ENCODE measurements at places on chromosomes 6 and 20.

- DNase-seq, result no peak
Measured at GRCh38 chr6:152098683-152099082, 291.2 kb downstream of the ESR1 start.

GRCh38 chr6:106785298-106785697, 155.9 kb downstream of the QRSL1 start:
- DNase-seq, result no peak

GRCh38 chr6:3825331-3825831, 23.8 kb upstream of the FAM50B start:
- peak; percentile 23 for DNase-seq

DNA sequence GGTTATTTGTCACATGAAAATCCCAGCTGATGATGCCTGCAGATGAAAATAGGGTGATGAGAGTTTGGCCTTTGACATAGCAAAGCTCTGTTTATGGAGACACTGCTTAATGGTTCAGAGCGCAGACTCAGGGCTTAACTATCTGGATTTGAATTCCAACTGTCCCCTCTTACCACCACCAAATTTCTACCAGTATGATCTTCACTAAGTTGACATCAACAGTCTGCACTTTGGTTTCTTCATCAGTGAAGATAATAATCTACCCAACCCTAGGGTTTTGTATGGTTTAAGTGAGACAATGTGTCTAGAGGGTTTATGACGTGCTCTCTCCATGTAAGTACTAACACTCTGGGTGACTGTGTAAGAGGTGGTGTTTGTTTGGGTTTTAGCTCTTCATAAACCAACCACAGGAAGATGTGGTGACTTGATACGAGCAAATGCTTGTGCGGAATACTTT, 151.4 kb upstream of the TNFAIP3 start:
- no peak for DNase-seq

DNA sequence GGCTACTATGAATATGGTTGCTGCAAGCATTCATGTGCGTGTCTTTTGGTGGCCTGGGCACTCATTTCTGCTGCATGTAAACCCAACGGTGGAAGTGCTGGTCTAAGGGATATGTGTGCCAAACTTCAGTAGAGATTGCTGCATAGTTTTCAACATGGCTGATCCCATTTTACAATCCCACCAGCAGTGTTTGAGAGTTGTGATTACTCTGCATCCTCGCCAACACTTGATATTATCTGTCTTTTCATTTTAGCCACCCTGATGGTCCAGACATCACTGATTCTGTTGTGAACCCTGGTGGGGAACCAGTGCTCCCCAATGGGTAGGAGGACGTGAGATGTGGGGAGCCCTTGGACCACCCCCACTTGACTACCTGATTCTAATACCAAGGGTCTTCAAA, 27.5 kb downstream of the PACSIN1 start:
- DNase-seq, result no peak

DNA sequence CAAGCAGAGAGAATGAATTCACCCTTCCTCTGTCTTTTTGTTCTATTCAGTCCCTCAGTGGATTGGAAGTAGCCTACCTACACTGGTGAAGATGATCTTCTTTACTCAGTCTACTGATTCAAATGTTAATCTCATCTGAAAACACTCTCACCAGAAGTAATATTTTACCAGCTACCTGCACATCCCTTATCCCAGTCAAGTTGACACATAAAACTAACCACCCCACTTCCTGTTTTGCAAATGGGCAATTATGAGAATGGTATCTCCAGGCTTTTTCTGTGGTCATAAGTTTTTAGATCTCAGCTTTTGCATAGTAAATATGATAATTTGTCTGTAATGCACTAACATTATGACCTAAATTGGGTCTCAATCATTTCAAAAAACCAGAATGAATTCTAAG, 228.8 kb upstream of the ECI2 start:
- DNase-seq, result no peak

DNA sequence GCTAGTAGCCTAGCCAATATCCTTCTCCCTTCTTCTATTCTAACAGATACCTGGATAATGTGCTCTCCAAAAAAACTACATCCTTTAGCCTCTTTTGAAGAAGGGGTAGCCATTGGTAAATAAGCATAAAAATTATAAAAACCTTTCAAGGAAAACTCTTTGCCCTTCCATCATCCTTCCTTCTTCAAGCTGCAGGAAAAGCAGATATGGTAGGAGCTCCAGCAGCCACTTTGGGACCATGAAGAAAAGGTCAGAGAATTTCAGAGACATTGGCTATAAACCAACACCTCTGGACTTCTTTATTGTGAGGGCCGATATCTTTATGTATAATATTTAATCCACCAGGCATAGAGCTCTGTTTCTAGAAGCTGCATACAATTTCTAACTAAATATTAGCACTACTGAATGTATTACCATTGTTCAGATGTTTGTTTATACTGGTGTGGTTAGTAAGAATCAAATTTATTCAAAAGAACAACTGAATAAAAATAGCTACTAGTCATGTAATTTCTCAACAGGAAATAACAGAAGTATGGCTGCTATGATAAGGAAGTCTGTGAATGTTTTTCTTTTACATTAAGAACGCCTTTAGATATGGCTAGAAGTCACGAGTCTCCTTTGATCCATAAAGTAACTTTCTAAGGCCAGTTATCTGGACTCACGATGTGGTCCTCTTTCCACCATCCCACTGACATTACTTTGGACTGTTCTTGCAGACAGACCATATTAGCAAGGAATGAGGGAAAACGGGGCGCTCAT, 32.2 kb downstream of the MYLK4 start:
- no peak for DNase-seq

GRCh38 chr6:110296241-110297025, 61.7 kb downstream of the METTL24 start:
- no peak for DNase-seq

- DNase-seq, result no peak
Measured at GRCh38 chr6:33144373-33144772, 47.9 kb downstream of the COL11A2 start.

- no peak for DNase-seq
Measured at GRCh38 chr20:63648895-63649589, 4.2 kb downstream of the STMN3 start.

- DNase-seq, result no peak
Measured at GRCh38 chr6:157763904-157764177, 59.2 kb upstream of the SNX9 start.

DNA sequence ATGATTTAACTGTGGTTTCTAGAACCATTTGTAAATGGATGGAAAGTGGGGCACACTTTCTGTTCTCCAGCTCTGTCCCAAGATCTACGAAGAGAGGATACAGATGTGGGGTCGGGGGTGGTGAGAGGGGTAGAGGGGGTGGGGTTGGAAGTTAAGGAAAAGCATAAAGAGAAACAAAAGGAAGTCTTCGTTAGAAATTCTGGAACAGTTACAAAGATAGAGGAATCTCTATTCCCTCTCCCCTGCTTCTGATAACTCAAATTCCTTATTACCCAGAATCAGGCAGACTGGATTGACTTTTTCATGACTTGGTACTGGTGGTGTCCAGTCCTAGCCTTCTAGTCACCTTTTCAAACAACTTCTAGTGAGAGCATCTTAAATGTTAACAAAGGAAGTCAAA, 4.9 kb downstream of the GCM1 start:
- no peak for DNase-seq

DNA sequence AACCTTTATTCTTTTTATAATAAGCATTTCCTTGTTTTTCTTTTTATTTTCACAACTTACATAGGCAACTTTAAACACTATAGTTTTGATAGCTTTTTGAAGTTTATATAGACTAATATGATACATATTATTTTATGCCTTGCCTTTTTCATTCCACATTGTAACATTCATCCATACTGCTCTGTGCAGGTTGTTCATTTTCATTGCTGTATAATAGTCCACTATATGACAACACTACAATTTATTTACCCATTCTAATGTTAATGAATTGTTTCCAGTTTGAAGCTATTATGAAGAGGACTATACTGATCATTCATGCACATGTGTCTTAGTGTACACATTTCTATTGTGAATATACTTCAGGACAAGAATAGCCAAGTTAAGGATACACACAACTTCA, 49.1 kb downstream of the WASF1 start:
- DNase-seq, result no peak

- DNase-seq, result no peak
Measured at GRCh38 chr6:81894306-81894705, 141.8 kb upstream of the TENT5A start.

DNA sequence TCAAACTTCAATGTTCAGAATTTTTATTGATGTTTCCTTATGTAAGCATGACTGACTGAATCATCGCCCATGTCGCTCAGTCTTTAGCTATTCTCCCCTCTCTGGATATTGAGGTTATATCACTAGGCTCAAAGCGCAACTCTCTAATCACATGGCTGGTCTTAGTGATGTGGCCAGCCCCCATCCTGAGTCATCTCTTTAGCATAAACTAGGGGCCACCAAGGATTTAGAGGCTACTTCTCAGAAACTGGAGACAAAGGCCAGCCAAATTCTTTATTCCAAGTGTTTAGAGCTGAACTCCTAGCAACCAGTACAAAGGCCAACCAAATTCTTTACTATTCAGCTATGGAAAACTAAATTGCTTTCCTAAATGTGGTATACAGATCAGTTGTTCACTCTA, 61.4 kb downstream of the FAM135A start:
- no peak for DNase-seq

DNA sequence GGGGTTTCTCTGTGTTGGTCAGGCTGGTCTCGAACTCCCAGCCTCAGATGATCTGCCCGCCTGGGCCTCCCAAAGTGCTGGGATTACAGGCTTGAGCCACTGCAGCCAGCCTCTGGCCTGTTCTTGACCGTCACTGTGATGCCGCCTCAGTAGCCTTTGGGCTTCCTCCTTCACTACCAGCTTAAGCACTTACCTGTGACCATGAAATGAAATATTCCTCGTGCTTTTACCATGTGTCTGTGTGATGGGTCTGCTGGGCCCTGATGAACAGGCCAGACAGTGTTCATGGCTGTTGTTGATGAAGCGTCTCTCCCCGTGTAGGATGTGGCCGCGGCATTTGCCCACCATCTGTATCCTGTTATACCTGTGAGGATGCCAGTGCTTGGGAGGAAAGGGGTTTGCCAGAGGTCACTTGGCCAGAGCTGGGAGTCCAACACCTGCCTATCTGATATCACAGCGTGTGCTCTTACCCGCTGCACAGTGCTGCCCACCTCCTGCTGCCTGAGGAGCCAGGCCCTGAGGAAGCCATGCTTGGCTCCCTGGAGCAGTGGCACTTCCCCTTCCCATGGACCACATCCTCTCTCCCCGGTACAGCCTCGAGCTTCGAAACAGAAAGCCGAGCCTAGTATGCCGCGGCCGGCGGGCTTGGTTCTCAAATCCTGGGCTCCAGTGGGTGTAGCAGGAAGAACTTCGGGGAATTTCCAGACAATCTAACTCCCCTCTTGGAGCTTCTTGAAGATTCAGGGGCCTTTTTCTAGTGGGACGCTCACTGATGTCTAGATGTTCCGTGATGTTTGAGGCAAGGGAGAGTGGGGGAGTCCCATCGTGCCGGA, 167.9 kb downstream of the ZDHHC14 start:
- no peak for DNase-seq

DNA sequence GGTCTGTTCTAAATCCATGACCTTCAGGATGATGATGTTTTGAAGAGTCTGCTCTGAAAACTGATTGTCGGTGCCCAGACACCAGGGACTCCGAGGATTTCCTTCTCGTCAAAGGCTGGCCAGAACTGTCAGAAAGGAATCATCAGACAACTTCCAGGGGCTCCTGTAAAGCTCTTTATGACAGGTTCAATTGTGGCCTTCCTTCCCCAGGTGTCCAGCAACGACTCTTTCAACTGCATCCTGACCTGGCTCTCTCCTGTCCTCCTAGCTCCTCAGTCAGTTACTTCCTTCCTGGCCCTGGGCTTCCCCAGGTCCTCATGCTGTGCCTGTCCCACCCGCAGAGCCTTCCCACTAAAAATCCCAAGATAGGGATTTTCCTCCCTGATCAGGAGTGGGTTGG, 279.9 kb upstream of the RNF24 start:
- no peak for DNase-seq

DNA sequence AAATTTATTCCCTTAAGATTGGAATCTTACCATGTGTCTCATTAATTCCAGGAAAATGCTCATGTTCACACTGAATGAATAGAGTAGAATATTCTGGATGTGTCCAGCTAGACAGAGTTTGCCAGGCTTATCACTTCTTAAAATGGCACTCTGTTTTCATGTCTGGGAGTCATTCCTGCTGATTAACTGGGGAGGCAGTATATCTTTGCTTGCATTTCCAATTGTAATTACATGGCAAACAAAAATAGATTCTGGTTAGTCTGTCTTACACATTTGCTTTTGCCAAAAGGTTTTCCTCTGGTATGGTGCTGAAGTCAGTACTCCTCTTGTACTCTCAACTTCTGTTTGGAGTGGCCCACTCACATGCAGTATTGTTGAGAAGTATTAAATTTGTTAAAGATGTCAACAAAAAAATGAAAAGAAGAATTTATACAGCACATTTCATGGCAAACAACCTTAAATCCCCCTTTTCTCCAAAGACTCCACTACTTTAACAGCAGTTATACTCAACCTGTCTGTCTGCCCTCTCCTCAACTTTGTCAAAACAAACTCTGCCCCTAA, 70.2 kb downstream of the TENT5A start:
- DNase-seq, result no peak

- no peak for DNase-seq
Measured at GRCh38 chr6:36095497-36096391, 34.6 kb upstream of the MAPK13 start.

DNA sequence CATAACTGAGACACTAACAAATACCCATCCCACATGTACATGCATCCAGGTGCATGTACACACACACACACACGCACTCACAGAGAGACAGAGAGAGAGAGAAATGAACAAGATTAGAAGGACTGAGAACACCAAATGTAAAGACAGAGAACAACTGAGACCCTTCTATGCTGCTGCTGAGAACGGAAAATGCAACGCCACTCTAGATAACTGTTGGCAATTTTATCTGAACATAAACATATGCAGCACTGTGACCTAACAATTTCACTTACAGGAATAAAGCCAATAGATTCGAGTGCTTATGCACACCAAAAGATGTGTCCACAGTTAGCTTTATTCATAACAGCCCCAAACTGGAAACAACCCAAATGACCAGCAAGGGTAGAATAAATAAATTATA, 103.8 kb upstream of the LY86 start:
- DNase-seq, result no peak

DNA sequence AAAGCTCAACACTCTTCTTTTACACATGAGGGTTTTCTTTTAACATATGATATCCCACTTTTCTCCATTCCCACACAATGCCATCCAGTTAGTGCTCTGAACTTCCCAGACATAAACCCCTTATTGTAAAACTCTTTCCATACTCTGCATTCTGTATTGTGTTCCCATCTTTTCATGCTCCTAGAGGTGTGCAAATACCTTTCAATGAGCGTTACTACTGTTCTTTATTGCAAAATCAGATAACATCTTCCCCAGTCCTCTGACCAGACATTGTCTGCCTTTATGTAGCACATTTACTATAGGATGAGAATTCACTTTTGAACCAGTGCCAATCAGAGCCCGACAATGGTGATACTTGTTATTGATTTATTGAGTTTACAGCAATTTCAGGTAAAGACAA, 296.2 kb downstream of the GRIK2 start:
- no peak for DNase-seq
